ENCODE measurements at places on chromosomes 1 and 21.

DNA sequence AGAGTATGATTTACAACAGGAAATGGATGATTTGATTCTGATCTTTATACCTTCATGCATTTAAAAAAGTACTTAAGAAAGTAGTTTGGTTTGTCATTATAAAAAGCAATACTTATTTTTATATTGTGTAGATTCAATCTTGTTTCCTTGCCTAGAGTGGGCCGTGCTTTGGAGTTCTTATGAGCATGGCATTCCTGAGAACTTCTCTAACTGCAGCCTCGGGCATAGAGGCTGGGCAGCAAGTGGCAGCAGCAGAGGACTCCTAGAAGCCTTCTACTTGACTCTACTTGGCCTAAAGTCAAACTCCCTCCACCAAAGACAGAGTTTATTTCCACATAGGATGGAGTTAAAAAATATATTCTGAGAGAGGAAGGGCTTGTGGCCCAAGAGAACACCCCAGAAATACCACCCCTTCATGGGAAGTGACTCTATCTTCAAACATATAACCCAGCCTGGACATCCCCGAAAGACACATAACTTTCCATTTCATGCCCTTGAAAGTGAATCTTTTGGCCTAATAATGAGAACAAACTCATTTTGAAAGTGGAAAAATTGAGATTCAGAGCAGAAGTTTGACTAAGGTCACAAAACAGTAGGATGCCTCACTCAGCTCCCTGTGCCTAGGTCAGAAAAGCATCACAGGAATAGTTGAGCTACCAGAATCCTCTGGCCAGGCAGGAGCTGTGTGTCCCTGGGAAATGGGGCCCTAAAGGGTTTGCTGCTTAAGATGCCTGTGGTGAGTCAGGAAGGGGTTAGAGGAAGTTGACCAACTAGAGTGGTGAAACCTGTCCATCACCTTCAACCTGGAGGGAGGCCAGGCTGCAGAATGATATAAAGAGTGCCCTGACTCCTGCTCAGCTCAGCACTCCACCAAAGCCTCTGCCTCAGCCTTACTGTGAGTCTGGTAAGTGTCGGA lies at the start of gene IVL:
Gene IVL (plus strand): TSS at position 861 of the 916 bp plus-strand sequence. CDS start 1,252 bp downstream, outside the sequence.
- no peak for DNase-seq

DNA sequence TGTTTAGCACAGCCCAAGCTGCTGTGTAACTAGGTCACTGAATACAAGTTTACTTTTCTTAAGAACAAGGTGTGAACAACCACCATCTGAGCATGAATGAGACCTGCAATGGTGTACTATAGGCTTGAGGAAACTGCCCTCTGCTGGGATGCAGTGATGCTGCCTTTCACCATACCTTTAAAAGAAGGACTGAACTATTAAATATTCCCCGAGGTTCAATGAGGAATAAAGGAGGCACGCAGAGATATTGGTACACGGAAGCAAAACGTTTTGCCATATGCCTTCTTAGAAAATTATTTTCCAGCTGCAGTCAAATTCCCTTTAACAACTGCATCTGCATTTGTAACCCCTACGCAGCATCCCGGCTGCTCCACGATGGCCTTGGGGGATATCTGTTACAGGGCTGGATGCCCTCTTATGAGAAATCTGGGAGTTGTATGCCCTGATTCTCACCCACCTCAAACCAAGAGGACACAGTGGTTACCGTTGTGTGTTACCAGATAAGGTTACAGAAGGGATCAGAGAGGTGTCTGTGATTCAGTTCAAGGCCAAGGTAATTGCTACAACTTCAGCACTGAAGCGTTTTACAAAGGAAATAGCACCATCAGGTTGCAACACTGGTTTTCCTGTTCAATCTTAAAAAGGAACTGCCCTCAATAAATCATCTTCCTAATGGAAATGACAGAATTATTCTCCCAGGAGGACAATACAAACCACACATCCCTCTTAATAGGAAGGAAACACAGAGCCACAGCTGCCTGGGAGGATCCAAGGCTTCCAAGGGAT lies 470.5 kb downstream of the LTN1 start:
- no peak for DNase-seq

DNA sequence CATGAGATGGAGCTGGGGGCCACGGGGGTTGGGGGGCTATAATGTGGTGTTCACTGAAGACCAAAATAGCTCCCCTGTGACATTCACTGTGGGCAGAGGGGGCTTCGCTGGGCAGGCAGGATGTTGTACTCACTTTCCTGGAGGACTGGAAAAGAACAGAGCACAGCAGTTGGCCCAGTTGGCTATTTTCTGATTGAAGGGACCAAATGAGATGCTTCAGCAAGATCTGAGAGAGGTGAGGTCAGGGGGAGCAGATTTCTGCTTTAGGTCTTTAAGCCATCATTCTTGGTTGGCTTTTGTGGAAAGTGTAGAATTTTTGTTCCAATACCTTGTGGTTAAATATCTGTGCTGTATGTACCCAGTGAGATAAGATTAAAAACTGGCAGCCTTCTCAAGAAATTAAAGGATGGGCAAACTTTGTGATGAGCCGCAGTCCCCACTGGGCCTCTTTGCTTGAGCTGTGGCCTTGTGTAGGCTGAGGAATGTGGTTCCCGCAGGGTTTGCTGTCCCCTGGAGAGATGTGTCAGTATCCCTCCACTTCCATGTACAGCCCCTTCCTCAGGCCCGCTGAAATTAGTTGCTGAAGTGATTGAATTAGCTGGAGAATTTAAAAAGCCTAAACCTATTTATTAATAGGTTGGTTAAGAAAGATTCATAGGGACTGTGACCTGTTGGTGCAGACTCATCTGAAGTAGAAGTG lies 80.7 kb downstream of the ATP5PO start:
- no peak for DNase-seq

DNA sequence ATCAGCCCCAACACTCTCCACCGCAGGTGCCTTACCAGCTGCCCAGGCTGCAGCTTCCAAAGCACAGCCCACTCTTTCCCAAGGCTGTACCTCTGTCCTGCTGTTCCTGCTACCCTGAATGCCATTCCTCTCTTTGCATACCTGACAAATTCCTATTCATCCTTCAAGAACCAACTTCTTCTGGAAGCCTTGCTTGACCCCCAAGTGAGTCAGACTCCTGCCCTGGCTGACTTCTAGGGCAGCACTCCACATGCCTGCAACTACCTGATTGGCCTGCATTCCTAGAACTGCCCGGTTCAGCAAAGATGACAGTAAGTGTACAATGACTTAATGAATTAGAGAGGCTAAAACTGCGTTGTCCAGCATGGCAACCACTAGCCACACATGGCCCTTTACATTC lies 20.8 kb upstream of the PDZK1IP1 start:
- DNase-seq, result no peak

GRCh38 chr1:68043443-68044090 lies 6.9 kb downstream of the DIRAS3 start:
- DNase-seq, result no peak

DNA sequence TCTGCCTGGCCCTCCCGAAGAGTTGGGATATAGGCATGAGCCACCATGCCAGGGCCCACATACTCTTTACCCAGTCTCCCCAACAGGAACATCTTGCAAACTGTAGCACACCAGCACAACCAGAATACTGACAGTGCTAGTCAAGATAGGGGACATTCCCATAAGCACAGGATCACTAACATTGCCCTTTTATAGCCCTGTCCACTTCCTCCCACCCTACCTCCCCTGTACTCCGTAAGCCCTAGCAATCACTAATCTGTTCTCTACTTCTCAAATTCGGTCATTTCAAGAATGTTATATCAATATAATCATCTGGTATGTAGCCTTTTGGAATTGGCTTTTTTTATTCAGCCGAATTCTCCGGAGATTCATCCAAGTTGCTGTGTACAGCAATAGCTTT lies 5.9 kb downstream of the SDHB start:
- DNase-seq, result no peak

- no peak for DNase-seq
Observed at GRCh38 chr1:19240673-19241538, 10.4 kb downstream of the EMC1 start.

DNA sequence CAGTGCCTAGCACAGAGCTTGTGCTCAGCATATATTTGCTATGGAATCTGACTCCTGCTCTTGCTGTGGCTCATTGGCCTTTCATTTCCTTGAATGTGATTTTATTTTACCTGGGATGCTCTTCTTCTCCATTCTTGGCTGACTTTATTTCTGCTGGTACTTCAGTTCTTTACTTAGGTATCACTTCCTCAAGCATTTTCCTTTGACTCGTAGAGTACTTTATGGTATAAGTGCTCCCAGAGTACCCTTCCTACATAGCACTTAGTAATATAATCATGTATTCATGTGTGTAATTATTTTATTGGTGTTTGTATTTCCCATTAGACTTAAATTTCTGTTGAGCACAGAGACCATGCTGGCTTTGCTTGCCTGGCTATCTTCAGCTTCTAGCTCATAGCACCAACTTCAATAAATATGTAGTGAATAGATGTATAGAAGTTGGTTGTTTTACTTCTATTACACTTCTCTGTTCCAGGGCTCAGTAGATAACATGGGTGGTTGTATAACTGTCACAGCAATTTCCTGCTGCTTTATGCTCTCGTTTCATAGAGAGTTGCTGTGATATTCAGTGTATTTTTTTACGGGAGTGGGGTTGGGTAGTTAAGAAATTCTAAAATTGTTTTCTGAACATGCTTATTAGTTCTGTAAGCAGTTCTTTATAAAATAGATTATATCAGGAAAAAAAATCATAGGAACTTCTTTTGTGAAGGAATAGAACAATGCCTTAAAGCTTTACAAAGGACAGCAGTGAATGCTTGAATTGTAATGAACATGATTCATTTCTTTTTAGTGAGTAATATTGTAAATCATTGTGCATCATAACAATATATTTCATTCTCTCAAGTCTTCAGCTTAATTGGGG lies 112.2 kb downstream of the NEK7 start:
- no peak for DNase-seq

DNA sequence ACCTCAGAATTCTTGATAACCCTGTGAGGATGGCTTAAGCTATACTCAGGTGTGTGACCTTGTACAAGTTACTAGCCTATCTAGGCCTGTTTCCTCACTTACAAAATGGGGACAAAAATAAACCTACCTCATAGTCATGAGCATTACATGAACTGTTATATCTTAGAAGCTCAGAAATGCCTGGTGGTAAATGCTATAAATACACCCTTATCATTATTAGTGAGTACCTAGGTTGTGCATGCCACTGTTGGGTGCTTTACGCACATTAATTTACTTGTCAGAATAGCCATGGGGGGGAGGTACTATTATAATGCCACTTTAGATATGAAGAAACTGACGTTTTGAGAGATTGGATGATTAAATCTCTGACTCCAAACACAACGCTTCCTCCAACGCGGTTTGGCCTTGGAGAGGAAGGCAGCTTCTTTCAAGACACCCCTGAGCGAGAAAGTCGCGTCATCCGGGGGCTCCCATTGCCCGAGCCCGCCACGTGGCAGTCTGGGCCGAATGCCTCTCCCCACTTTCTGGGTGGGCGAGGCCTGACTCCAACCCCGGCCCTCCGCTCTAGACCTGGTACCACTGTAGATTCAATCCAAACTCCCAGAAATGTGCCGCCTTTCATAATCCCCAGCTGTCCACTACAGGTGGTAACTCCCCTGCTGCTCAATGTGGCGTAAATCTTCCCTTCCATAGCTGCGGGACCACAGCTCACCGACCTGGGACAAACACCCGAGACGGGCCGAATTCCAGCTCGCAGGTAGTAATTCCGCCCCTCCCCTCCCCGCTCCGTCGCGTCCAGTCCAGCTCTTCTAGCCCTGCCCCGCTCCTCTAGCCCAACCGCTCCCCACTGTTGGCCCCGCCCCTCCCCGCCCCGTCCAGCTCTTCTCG lies 771 bp upstream of the RAD54L start:
- DNase-seq, result no peak

- no peak for DNase-seq
Observed at GRCh38 chr1:12596007-12596821, 21.8 kb downstream of the DHRS3 start.

- no peak for DNase-seq
Observed at GRCh38 chr1:173095632-173096031, 44.9 kb upstream of the TNFSF18 start.

DNA sequence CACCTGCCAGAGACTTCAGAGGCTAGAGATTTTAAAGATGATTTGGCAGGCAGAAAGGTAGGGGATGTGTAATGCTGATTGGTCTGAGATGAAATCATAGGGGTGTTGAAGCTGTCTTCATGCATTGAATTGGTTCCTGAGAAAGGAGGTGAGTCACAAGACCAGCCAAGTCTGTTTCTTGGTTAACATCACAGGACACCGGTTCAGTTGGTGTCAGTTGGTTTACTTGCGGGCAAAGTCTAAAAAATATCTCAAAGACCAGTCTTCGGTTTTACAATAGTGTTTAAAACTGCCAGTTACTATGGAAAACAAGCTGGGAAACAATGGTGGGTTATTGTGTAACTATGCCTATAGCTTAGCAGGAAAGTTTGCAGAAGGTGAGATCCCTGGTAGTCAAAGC lies 305.9 kb downstream of the BARHL2 start:
- DNase-seq, result no peak

- peak; percentile 49 for DNase-seq
Observed at GRCh38 chr1:201597551-201598230, 58.8 kb downstream of the NAV1 start.

GRCh38 chr1:187275985-187276575 lies 447.3 kb downstream of the PLA2G4A start:
- no peak for DNase-seq

GRCh38 chr1:24252185-24252780 lies 65.2 kb upstream of the IFNLR1 start:
- DNase-seq, result no peak

DNA sequence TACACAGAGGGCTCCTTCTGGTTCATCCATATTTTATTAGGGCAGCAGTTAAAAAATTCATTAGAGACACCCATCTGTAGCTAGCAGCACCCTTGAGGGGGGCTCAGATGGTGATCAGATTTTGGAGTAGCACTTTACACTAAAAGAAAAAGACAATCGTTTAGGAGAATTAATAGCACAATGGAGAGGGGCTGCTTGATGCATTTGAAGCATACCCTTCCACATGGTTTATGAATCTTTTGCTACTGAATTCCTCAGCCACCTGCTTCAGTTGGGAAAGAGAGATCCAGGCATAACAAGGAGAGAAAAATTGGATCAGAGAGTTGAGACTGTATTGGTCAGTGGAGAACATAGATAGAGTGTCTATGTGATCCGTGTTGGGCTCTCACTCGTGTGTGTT lies 54.4 kb downstream of the DISC1 start:
- no peak for DNase-seq

- DNase-seq, result no peak
Observed at GRCh38 chr1:3578906-3579305, 32.4 kb downstream of the MEGF6 start.

DNA sequence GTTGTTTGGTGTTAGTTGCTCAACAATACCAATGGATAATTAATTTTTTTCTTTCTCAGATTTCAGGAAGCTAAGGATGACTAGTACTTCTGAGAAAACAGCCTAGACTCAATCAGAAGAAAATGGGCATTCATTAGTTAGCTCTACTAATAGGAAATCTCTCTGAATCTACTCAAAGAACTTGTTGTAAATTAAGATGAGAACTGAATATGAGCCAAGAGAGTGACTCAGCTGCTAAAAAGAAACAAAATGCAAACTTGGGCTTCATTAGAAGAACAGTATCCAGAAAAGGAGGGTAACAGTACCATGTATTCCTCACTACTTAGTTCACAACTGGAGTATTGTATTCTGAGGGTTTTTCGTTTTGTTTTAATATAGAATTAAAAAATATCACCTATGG lies 12.5 kb downstream of the FOXJ3 start:
- DNase-seq, result no peak

- no peak for DNase-seq
Observed at GRCh38 chr1:151715726-151716404, 738 bp downstream of the CELF3 start.
